ENCODE measurements at places on chromosomes 5 and 9.

DNA sequence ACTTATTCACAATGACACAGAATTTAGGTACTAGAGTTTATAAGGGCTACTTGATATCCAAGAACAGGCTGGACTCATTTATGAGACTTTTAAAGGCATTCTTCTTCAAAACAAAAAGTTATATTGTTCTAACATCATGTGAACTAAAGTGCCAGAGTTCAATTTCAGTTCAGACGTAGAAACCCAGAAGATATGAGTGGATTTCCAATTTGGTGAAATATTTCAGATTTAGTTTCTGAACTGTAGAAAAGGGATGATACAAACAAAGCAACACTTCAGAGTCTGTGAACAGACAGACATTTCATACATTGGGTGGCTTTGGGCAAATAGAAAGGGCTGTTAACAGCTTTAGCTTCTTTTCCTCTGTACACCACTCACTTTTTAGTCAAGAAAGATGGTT, 384.0 kb downstream of the NR2F1-AS1 start:
- no peak for DNase-seq

DNA sequence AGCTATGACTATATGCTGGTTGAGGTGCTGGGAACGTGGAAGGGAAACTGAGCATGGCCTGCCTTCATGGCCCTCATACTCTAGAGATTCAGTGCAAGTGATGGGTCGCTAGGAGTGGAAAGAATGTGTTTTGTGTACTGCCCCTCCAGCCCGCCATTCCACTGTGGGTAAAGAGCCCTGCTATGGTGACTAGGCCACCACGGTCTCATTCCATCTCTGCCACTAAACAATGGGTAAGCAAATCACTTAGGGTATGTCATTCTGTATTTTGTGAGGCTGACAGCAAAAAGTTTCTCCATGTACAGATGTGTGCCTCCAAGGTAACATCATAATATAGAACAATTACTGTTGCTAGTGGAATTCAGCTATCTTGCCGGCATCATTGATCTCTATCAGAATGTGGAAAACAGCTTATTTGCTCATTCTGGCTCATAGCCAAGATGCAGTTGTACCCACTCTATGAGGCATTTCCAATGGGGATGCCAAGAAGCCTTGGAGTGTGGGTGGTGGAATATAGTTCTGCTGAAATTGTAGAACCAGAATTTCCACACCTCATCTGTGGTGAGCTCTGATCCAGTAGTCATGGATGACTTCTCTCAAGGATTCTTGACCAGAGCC, 12.5 kb downstream of the SMARCA2 start:
- no peak for DNase-seq

- DNase-seq = no peak
Observed at GRCh38 chr9:79764374-79764773, 192.6 kb downstream of the TLE4 start.

GRCh38 chr5:118293378-118293777, 695.0 kb downstream of the DTWD2 start:
- DNase-seq = no peak
